NK-92 treated with Interleukin-12 subunit alpha and Interleukin-12 subunit beta, amount 100 ng/mL, for 24 hours (cell line): ENCODE measurements at places on chromosomes 7 and 10.

- no peak for DNase-seq
Observed at GRCh38 chr7:70457482-70457881, 674.5 kb upstream of the GALNT17 start.

- DNase-seq: no peak
Observed at GRCh38 chr7:34869057-34869456, 168.2 kb downstream of the DPY19L1 start.

- DNase-seq: no peak
Observed at GRCh38 chr10:21336476-21337170, 188.9 kb downstream of the SKIDA1 start.

- no peak for DNase-seq
Observed at GRCh38 chr10:95221124-95221523, 27.1 kb downstream of the ACSM6 start.

DNA sequence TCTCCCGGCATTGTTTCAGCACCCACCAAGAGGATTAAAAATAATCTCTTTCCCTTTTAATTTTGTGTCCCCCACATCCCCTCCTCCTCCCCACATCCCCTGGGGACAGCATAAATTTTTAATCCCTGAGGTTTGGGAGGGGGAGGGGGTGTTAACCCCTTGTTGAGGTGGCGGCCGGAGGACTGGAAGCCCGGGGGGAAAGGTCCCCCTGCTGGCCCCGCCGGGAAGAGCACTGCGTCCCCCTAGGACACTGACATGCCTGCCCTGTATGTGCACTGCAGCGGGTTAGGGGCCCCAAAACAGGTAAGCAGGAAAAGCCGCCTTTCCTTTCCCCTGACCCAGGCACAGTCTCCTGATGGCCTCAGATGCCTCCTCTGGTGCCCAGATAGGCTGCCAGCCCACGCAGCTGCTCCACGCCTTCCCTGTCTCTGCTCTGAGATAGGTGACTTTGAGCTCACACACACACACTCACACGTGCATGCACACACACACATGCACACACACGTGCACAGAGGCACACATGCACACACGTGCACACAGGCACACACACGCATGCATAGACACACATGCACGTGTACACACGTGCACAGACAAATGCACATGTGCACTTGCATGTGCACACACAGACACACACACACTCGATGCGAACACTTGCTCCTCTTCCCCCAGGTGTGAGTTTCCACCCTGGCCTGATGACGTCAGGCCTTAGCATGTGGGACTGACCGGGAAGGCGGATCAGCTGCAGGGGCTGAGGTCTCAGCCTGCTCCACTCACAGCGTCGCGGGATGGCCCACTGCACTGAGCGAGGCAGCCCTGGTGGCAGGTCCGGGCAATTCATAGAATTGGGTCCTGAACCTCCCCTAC lies 12.3 kb downstream of the CNPY1 start:
- no peak for DNase-seq

DNA sequence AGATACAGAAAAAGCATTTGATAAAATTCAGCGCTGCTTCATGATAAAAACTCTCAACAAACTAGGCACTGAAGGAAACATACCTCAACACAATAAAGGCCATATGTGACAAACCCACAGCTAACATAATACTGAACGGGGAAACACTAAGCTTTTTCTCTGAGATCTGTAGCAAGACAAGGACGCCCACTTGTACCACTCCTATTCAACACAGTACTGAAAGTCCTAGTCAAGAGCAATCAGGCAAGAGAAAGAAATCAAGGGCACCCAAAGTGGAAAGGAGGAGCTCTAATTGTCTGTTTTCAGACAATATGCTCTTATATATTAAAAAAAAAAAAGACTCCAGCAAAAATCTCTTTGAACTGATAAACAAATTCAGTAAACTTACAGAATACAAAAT lies 13.3 kb downstream of the DIP2C start:
- no peak for DNase-seq

GRCh38 chr10:30705101-30705624 lies 75.6 kb upstream of the LYZL2 start:
- DNase-seq: no peak

- DNase-seq: no peak
Observed at GRCh38 chr7:22833957-22834356, 11.3 kb upstream of the TOMM7 start.

- DNase-seq: no peak
Observed at GRCh38 chr10:17651896-17652295, 7.9 kb downstream of the STAM start.

GRCh38 chr7:46007194-46007593 lies 86.1 kb upstream of the IGFBP3 start:
- DNase-seq: no peak

- no peak for DNase-seq
Observed at GRCh38 chr7:2012981-2013380, 219.8 kb downstream of the MAD1L1 start.

- no peak for DNase-seq
Observed at GRCh38 chr7:1510780-1511154, 6.6 kb upstream of the INTS1 start.

GRCh38 chr10:119477444-119477843 lies 65.1 kb downstream of the RGS10 start:
- no peak for DNase-seq

DNA sequence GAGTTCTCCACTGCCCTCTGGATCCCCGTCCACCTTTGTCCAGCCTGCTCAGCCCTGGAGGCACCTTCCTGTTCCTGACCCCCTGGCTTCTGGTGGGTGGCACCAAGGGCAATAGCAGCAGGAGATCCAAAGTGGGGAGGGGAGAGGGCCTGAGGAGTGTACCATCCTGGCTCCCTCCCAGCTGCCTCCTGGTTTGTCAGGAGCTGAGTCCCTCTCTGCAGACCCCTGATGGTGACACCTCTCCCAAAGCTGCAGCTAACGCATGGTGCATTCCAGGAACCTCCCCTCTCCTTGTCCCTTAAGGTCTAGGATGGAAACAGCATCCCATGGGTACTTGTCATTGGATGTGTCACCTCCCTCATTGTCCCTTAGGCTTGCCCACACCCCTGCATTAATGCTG lies 39.6 kb downstream of the VSTM4 start:
- DNase-seq: no peak

GRCh38 chr10:117532451-117533107 lies 10.0 kb upstream of the EMX2 start:
- DNase-seq: no peak

DNA sequence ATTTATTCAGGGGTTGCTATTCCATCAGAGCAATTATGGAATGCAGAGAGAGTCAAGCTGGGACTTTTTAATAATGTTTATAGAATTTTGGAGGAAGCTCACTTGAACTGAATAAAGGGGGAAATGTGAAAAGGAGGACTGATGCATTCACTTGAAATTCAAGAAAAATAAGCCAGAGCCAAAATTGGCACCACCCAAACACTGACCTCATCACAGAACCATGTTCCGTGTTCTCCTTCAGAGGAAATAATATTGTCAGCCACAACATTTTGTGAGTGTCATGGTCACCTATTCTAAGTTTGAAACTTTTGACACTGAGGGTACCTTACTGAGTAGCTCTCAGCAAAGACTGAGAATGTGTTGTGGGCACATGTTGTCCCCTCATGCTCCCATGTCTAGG lies 207.0 kb downstream of the ANK3 start:
- no peak for DNase-seq

DNA sequence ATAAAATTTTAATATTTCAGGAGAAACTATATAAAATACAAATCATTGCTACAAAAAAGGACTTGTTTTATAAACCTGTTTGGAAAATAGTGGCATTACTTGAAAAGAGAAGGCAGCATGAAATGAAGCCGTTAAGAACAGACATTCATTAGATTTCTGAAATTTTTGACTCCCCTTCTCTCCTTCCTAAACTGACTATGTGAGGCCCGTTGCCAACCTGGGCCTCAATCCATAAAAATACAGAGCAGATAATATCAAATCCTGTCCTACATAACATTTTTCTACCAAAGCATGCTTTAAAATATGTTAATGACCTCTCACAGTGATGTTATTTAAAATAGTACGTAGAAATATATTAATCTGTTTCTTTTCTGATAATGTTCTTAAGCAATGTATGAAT lies 34.5 kb upstream of the ING3 start:
- no peak for DNase-seq

DNA sequence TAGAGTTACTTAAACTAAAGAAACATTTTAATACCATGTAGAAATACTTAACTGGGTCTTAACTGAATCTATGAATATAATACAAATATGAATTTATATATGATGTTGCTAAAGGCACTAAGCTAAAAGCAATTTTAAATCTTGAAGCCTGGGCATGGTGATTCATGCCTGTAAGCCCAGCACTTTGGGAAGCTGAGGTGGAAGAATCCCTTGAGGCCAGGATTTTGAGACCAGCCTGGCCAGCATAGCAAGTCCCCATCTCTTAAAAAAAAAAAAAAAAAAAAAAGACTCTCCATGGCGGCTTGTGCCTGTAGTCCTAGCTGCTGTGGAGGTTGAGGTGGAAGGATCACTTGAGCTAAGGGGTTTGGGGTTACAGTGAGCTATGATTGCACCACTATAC lies 95.3 kb downstream of the CCSER2 start:
- DNase-seq: no peak

- no peak for DNase-seq
Observed at GRCh38 chr10:16853201-16853600, 36.0 kb upstream of the RSU1 start.

GRCh38 chr7:108634036-108634435 lies 64.4 kb downstream of the DNAJB9 start:
- no peak for DNase-seq

DNA sequence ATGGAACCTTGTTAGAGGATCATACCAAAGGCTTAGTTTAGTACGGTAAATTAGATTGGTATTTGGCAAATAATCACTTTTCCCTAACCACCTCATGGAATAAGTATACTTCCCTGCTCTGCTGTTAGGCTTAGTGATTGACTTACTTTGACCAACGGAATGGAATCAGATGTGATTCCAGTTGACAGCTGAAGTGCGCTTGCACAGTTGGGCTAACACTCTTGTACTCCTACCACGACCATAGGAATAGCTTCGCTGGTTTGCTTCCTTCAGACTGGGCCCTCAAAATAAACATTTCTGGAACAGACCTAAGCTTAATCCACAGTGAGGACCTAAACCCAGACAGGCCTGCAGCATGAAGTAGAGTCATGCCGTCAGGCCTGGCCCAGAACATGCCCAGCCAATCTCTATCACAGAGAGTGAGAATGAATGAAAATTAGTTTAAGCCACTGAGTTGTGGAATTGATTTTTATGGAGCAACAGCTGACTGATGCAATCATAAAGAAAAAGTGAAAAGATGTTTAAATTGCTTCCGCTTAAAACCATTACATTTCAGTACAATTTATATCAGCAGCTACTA lies 122.3 kb downstream of the DOCK4 start:
- DNase-seq: no peak

DNA sequence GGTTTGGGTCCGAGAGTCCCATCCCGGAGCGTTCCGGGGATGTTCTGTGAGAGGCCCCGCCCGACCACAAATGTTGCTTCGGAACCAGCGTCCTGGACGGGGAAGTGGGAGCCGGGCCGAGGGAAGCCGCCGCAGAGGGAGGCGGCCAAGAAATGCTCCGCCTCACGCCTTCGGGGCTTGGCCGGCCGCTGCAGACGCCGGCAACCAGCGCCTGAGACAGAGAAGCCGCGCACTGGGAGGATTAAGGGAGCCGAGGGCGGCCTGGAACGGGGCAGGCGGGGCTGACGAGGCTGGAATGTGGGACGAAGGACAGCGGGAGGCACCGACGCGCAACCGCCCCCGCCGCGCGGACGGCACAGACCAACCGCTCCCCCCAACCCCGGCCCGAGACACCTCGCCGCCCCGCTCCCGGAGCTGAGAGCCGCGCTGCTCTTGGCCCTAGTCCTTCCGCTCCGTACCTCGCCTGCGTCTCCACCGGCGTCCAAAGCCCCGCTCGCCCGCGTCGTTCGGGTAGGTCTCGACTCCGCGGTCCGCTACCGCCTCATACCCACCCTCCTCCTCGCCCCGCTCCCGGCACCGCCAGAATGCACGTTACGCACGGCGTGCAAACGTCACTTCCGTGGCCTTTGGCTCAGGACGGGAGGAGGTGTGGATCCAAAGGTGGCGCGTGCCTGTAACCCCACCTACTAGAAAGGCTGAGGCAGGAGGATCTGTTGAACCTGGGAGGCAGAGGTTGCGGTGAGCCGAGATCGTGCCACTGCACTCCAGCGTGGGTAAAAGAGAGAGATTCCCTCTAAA lies 36.7 kb upstream of the KCTD7 start:
- peak; percentile 84 for DNase-seq

DNA sequence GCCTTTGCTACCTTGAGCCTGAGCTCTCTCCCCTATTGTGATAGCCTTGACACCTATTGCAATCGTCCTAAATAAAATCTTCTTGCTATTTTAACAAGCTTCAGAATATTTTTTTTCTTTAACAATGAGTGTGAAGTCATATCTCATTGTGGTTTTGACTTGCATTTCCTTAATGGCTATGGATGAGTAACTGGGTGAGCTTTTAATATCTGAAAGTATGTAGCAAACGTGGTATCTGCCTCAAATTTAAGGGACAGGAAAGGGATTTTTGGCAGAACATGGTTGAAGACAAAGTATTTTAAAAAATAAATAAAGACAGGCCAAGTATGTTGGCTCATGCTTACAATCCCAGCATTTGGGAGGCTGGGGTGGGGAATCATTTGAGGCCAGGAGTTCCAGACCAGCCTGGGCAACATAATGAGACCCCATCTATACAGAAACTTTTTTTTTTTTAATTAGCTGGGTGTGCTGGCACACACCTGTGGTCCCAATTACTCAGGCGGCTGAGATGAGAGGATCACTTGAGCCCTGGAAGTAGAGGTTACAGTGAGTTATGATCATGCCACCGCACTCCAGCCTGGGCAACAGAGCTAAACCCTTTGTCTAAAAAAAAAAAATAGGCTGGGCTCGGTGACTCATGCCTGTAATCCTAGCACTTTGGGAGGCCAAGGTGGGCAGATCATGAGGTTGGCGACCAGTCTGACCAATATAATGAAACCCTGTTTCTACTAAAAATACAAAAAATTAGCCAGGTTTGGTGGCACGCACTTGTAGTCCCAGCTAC lies 319.3 kb upstream of the NRP1 start:
- DNase-seq: no peak

- DNase-seq: no peak
Observed at GRCh38 chr7:303425-303824, 13.5 kb downstream of the FOXL3 start.

GRCh38 chr10:112985690-112986543 lies 35.9 kb downstream of the TCF7L2 start:
- no peak for DNase-seq
